ENCODE measurements at places on chromosomes 6 and 20. TPM values are rescaled to one million over a fixed set of nuclear protein-coding genes. Genes with fewer than 3 reads are reported as not detected.

The DACT2 gene
- 0.29 TPM for total RNA-seq

The TCP11 gene
- not detected for total RNA-seq

The PMEPA1 gene
- total RNA-seq = 0.50 TPM

The TGM3 gene
- not detected for total RNA-seq

The ZC3H12D gene
- 0.62 TPM for total RNA-seq

The CNBD2 gene
- 2.2 TPM for total RNA-seq

The MED23 gene
- total RNA-seq = 12.3 TPM

The OPRM1 gene
- not detected for total RNA-seq

The DEFB132 gene
- total RNA-seq = not detected

The VGLL2 gene
- total RNA-seq = not detected

The IPCEF1 gene
- 1.2 TPM for total RNA-seq

- no peak for DNase-seq
Observed at GRCh38 chr20:24955045-24955444, 6.0 kb downstream of the CST7 start.

DNA sequence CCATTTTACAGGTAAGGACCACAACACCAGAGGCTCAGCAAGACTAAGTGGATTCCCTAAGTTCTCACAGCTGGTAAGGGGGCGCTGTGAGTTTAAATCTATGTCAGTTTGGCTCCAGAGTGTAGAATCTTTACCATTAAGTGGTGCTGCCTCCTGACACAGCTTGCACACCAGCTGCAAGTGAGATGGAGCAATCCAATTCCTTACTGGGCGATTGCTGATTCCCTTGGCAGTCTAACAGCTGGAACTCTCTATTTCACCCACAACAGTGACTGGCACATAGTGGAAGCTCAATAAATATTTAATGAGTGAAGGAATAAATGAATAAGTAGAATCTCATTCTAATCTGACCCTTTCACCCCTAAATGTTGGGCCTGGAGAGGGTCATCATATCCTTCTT lies 176.7 kb downstream of the CLIC5 start:
- DNase-seq = no peak

DNA sequence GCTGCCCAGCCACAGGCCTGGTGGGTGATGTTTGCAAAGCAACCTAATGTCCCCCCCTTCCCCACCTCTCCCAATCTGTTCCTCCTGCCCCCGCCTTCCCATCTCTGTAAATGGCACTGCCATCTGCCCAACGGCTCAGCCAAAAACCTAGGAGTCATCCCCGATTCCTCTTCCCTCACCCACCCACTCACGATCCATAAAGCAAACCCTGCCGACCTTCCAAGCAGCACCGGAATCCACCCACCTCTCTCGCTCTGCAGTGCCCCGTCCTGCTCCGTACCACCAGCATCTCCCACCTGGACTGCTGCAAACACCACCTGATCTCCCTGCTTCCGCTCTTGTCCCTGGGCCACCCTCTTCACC lies 37.6 kb downstream of the SULF2 start:
- DNase-seq = no peak

DNA sequence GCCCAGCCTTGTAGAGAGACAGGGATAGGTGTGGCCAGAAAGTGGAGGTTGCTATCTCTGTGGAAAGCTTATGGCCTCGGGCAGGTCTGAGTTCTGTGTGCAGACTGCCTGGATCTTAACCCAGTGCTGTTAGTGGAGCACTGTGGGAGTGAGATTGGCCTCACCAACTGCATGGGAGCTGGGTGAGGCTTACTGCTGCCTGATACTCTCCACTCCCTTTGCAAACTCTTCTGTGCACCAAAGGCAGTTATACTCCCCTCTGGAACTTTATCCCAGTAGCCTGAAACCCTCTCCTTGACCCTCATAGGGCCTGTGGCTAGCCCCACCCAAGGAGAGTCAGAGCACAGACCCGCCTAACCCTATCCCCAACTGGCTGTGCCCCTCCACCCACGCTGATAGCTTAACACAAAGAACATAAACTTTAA lies 41.4 kb upstream of the PKIB start:
- DNase-seq = no peak

GRCh38 chr6:25635886-25636317 lies 16.1 kb upstream of the SCGN start:
- no peak for DNase-seq

DNA sequence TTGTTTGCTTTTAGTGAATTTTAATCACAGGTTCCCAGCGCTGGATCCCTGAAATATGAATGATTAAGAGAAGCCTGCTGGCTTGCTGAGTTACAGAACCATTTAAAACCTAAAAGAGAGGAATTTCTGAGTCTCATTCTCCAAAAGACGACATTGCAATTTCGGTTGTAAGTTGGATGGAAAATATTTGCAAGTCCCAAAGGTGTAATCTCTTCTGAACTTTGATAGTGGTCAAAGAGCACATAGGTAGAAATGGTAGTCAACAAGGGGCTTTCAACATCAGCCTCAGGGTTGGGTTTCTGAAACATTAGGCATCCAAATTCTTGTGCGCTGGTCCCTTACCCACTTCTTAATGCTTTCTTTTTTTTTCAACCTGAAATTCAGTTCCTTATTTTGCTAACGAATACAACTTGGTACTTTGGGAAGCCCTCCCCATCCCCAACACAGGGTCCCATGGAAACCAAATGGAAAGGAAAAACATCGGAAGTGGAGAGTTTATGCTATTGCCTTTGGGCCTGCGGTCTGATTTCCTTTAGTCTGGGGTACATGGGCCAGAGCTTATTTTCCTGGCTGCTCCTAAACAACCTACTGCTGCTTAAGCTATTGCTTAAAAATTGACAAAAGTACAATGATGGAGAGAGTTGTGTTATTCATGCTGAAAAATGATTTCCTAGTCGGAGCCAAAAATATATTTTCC lies 117.0 kb upstream of the KCNK16 start:
- no peak for DNase-seq

DNA sequence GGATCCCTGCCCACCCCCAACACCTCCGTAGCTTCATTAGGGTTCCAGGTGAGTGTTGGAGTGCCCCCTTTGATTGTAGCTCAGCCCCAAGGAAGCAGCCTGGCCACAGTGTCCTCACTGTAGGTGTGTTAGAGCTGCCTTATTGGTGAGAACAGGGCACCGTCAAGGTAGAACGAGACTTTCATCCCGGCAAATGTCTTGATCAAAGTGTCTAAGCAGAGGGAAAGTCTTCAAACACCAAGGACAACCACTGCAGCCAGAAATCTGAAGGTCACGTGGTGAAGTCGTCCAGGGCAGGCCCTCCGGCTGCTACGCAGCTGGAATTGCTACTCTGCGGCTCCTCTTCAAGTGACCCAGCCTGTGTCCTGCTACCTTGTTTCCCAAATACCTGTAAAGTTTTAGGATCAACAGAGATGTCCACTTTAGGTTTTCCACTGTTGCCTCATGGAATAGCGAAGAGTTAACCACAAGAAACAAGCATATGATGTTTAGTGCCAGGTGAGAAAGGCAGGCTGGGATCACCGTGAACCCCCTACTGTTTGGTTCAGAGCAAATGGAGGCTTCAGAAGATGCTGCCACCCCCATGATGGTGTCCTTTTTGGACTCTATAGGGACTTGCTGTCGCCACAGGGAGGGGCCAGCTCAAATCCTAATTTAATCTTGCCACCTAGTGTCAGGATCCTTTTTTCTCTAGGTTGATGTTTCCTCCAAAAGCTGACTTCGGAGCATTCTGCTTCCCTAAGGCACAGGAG lies 1.7 kb upstream of the DLL1 start:
- no peak for DNase-seq

- DNase-seq = no peak
Observed at GRCh38 chr6:121540210-121540609, 104.8 kb downstream of the GJA1 start.

DNA sequence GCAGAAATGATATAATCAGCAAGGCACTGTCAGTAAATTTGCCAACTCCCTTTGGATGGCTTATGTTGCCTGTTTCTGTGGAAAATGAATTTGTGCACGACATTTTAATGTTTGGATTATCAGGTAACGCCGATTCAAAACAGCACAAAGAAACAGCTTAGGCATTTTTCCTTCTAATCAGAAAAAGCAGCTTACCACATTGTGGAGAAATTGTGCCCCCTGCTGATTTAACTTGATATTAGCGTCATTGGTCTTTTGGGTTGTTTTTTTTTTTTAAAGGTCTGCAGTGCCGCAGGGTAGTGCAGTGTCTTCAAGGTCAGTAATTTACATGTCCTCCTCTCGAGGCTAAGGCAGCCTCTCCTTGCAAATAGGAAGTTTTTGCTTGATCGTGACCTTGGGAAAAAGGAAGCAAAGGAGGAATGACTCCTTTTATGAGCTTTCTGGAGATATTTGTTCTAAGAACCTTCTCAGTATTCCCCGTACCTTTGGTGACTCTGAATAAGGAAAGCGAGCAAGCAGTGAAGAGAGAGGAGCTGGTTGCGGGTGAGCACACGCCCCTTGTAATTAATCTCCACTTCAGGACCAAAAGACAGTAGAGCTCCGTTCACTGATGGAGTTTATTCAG lies 79.1 kb downstream of the ELOVL4 start:
- DNase-seq = no peak

DNA sequence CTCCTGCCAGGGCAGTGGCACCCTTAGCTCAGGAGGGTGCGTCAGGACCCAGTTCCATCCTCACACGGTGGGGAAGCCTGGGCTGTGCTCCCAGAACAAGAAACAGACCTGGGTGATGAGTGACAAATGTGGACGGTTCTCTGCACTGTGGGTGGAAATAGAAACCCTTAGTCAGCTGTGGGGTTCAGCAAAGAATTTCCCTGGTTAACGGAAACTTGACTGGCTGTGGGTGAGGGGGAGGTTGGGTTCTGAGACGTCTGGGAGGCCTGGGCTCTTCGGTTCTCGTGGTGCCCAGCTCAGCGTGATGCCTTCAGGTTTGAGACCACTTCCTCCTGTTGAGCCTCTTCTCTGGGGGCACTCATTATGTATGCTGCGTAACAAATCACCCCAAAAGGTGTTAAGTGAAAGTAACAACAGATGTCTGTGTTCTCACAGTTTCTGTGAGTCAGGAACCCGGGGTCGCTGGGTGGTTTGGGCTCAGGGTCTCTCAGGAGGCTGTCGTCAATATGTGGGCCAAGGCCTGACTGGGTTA lies 53.1 kb upstream of the FAM83D start:
- DNase-seq = no peak

GRCh38 chr6:154814063-154814462 lies 80.8 kb downstream of the SCAF8 start:
- no peak for DNase-seq

- no peak for DNase-seq
Observed at GRCh38 chr20:47248448-47248966, 108.0 kb downstream of the ZMYND8 start.

DNA sequence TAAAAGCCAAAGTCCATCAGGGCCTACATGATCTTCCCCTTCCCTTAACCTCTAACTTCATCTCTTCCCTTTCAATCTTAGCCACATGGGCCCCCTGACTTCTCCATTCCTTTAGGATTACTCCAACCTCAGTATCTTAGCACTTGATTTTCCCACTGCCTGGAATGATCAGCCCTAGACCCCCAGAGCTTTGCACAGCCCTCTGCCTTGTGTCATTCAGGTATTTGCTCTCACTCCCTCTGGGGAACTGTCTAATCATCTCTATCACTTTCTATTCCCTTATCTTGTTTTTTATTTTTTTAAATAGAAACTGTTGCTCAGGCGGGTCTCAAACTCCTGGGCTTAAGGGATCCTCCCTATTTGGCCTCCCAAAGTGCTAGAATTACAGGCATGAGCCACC lies 13.3 kb upstream of the ZNFX1 start:
- DNase-seq = no peak

DNA sequence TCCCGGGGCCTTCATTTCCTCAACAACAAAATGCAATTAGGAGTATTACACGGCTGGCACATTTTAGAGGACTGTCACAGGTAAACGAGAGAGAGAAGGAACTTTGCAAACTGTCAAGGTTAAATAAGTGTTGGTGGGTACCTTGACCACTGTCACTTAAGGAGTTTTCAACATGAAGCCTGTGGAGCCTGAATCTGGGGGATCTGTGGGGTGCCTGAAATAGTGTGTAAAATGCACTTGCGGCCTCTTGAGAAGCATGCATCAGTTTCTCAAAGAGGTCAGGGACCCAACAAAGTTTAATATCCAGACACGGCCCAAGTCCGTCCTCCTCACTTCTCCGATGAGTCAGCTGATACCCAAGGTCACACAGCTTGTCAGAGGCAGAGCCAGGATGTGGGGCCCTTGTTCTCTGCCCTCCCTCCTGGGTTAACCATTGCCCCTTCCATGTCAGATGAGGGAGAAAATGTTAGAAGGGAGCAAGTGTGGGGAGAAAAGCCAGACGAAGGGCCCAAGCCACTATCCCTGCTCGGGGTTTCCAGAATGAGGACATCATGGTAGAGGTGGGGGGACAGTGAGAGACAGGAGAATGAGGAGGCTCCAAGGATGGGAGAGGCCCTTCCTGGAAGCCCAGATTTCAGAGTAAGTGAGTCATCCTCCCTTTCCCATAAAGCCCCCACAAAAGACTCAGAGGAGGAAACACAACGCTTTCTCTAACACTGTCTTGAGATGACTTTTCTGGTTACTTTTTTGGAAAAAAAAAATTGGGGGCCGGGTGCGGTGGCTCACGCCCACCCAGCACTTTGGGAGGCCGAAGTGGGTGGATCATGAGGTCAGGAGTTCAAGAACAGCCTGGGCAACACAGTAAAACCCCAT lies 42.2 kb downstream of the C6orf132 start:
- no peak for DNase-seq

GRCh38 chr6:39274903-39275302 lies 39.3 kb downstream of the KCNK17 start:
- no peak for DNase-seq

DNA sequence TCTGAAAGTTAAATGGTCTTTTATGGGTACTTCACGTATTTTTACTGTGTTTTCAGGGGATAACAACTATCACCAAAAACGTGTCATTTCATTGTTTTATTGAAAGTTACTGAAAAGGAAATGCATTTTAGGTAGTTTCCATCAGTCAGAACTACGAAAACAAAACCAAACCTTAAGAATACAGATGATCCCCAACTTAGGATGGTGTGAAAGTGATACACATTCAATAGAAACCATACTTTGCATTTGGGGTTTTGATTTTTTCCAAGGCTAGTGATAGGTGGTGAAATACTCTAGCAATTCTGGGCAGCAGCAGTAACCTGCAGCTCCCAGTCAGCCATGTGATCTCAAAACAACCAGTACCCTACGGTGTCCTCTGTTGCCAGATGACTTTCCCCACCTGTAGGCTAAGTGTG lies 25.9 kb upstream of the EFHC1 start:
- no peak for DNase-seq

Measured in right lobe of liver (tissue), 6 donors.